ENCODE measurements at places on chromosomes 1 and 21.

- peak; percentile 38 for DNase-seq
Observed at GRCh38 chr1:199226163-199226562, 587.3 kb downstream of the PTPRC start.

DNA sequence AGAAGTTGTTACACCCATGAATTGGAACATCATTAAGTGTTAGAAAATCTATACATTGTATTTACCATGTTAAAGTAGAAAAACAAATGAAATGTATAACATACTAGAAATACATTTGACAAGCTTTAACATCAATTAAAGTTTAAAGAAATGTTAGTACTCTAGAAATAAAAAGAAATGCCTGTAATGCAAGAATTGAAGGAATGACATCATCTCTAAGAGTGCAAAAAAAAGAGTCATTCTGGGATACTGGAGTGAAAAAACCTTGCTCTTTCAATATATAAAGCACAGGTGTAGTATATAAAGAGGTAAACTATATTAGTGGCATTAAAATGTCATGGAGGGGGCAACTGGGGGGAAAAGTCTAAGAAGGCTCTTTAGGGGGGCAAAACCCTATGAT is 210.8 kb upstream of the PLD5 start:
- no peak for DNase-seq

DNA sequence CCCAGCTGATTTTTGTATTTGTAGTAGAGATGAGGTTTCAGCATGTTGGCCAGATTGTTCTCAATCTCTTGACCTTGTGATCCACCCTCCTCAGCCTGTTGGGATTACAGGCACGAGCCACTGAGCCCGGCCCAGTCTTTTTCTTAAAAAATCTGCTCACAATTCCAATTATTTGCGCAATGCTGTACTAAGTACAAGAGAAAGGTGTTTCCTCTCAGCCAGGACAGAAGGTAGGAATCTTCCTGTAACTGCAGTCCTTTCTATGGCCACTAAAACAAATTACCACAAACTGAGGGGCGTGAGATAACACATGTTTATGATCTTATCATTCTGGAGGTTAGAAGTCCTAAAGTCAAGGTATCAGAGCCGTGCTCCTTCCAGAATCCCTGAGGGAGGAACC is 6.9 kb upstream of the CBR3 start:
- DNase-seq: no peak

DNA sequence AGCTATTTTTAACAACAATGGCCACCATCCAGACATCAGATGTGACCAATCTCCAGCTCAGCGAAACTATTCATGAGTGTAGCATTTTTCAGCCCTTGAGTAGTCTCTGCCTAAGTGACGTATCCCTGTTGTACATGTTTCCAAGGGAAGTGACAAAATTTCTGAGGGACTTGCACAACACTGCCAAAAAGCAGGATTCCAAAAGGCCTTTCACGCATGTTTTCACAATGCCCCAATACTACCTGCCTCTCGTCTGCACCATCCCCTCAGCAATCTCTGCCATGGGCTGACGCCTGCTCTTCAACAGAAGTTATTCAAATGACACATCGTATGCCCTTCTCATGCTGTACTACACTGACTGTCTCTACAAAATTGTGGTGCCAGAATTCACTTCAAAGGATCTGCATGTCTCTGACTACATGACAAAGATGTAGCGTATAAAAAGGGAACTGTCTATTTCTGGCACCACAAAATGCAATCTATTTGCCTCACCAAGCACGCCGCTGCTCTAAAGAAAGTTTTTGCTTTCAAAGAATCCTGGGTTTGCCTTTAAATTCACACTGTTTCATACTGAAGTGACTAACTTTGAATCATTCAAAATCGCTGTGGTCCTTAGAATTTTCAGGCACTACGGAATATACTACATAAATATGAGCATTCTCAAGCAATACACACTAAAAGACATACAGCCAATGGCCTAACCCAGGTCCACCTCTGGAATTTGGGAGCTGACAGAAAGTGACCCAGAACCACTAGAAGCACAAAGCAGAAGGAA is 32.9 kb downstream of the JAK1 start:
- DNase-seq: no peak

DNA sequence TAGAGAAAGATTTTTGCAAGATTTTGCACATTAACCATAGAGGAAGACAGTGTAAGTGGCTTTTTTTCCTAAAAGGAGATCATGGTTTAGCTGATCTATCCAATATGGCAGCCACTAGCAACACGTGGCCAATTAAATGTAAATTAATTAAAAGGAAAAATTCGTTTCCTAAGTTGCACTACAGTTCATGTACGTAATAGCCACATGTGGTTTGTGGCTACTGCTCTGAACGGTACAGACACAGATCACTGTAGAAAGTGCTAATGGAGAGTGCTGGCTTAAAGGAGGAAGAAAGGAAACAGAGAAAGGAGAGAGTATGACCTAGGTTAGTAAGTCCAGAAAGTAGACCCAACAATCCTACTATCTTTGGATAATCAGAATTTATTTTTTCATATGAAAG is 170.8 kb downstream of the SIPA1L2 start:
- DNase-seq: no peak

DNA sequence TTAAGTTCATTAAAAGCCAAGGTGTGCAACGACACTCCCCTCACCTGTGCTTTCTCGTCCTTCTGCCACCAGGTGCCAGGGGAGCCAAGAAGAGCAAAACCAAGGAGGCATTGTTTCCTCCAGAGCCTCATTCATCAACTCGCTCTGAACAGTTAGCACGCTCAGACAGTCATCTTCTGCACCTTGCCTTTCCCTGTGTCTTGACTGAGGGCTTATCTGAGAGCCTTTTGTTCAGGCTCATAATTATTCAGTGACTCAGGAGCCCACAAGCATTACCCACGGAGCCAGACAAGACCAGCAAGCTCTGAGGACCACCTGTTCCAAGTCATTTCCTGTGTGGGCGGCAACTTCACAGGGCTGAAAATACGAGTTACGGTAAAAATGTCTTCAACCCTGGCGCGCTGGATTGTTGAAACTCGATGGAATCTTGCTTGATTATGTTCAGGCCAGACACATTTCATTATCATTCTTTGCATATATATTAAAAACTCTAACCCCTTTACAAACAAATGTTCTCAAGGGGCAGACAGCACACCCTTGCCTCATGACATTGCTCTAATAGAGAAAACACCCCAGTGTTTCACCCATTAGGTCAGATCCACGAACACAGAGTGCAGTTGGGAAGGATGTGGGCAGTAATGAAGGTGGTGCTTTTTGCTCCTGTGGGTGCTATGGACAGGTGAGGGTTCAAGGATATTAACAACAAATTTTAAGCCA is 89.7 kb upstream of the RUNX1 start:
- peak; percentile 96 for DNase-seq

- no peak for DNase-seq
Observed at GRCh38 chr1:173561263-173561662, 41.6 kb downstream of the SLC9C2 start.

DNA sequence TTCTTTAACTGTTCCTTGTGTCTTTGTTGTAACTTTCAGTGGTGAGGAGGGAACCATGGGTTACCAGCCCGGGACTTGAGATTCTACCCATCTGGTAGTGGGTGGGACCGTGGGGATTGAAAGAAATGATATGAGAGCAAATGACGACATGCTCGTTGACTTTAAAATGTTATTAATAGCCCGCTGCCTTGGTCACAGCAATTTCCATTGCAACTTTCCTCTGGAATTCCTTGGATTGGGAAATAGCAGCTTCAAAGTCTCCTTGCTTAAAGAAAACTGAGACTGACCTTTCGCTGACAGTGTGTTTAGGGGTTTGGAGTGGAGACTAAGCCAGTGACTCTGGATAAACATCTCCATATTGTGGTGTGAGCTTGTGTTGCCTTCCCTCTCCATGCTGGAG is 44.2 kb upstream of the MARK1 start:
- DNase-seq: no peak

DNA sequence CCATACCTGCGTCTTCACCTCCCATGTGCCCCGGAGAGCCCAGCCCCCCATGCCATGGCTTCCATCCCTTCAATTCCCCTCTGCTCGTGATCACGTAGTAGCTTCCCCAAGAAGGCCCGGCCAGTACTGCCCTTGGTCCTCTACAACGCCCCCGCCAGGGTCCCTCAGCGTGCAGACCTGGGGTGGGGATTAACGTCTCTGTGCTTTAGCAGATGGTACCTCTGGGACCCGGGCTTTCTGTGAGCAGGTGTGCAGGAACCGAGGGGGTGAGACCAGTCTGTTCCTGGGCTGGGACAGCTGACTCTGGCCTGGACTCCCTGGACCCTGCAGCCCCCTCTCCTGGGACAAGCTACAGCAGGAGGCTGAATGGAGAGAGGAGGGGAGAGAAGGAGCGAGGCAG is 1.2 kb downstream of the PLCH2 start:
- DNase-seq: no peak

DNA sequence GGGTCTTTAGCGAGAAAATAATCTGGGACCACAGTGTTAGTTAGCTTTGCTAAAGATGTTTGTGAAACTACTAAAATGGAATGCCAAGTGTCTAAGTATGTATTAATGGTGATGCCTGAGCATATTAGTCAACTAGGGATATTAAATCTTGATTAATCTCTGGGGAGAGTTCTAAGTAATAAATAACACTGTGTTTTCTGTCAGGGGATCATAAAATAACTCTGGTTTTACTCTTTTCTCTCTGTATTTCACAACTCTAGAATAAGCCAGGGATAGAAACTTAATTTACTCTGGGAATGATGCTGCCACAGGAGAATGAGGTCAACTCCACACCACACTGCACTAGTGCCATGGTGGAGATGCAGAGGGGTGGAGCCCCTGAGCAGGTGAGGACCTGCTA is 399.2 kb downstream of the PTBP2 start:
- DNase-seq: no peak

DNA sequence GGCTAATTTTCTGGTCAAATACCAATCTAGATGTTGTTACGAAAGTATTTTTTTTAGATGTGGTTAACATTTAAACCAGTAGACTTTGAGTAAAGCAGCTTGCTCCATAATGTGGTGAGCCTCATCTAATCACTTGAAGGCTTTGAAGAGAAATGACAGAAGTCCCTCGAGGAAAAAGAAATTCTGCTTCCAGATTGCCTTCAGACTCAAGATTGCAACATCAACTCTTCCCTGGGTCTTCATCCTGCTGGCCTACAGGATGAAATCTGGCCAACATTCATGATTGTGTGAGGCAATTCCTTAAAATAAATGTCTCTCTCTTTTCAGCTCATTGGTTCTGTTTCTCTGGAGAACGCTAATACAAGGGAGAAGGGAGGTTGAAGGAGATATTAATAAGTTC is 32.5 kb upstream of the SSX2IP start:
- no peak for DNase-seq

GRCh38 chr1:44970317-44970716 is 16.1 kb downstream of the EIF2B3 start:
- DNase-seq: no peak

GRCh38 chr1:108505763-108506070 is 54.2 kb upstream of the EEIG2 start:
- DNase-seq: no peak

DNA sequence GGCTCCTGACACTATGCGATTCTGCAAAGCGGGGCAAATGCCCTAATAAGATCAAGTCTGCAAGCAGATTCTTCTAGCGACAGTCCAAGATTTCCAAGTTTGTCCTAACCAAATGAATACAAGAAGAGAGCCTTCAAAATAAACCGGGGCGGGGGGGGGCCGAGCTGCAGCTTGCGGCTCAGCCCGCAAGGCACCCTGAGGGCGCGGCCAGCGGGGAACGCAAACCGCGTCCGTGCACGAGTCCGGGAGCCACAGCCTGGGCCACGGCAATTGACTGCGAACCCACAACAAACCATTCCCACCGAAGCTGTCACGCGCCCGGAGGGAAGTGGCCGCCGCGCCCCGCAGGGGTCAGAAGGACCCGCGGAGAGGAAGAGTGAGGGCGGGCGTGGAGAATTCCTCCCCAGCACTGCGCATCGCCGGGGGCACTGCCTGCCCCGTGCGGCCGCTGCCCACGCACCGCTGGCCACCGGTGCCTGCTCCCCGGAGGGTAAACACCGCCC is 687 bp downstream of the TGFBR3 start:
- no peak for DNase-seq

DNA sequence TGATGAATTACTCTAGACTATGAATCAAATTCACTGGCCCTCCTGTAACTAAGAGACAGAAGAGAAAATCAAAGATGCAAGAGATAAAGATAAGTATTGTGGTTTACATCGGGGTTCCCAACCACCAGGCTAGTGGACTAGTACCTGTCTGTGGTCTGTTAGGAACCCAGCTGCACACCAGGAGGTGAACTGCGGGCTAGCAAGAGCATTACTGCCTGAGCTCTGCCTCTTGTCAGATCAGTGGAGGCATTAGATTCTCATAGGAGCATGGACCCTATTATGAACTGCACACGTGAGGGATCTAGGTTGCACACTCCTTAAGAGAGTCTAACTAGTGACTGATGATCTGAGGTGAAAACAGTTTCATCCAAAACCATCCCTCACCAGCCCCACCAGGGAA is 58.9 kb upstream of the DUSP10 start:
- no peak for DNase-seq

DNA sequence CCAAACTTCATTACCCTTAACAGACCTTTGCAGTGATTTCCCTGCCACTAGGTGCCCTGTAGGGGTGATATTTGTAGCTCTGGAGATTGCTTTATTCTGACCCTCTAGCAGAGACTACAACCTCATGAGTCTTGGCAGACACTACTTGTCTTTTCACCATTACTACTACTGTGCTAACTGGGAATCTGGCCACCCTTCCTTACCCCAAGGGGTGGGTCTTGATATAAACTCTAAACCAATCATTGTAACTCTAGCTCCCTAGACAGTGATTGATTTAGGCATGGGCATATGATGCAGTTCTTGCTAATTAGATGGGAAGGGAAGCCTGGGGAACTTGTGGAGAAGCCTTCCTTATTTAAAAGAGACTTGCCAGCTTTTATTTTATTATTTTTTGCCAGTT is 3.9 kb downstream of the KPNA6 start:
- peak; percentile 29 for DNase-seq

GRCh38 chr1:11944358-11944931 is 9.9 kb downstream of the PLOD1 start:
- no peak for DNase-seq

GRCh38 chr1:173648880-173649605 is 13.9 kb downstream of the TEX50 start:
- no peak for DNase-seq

DNA sequence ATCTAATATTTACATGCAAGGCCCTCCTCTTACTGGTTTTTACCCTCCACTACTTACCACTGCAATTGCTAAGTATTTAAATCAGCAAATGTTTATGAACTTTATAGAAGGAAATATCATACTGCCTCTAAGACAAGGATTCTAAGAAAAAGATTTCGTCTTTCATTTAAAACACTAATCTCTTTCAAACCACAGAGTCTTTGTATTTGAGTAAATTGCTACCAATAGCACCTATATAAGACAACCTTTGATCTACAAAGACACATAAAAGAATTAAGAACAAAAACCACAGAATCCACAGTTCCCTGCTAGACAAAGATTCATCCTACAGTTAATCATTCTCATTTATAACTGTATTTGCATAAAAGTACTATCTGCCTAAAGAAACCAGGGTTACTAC is 37.6 kb downstream of the RNF115 start:
- DNase-seq: no peak

GRCh38 chr1:54610048-54610447 is 13.3 kb downstream of the FAM151A start:
- DNase-seq: no peak
